SJCRH30 (cell line): ENCODE measurements at places on chromosomes 11 and 22. TPM values are rescaled to one million over a fixed set of nuclear protein-coding genes. Genes with fewer than 3 reads are reported as not detected.

The ST14 gene
- 0.10 TPM in 1 of 2 replicates, not detected in the other for total RNA-seq

The HEPN1 gene
- not detected in 2 replicates for total RNA-seq

The RAC2 gene
- not detected in 2 replicates for total RNA-seq

The CABP7 gene
- total RNA-seq, result 0.06 TPM in 1 of 2 replicates, not detected in the other

The UFD1 gene
- total RNA-seq, result 91.8 and 98.1 TPM in 2 replicates

The PNPLA5 gene
- not detected in 2 replicates for total RNA-seq

The GSTP1 gene
- total RNA-seq, result 192 and 275 TPM in 2 replicates

The CRYBB1 gene
- 0.30 and 0.48 TPM in 2 replicates for total RNA-seq

The CELSR1 gene
- total RNA-seq, result not detected in 2 replicates

The OR51Q1 gene
- not detected in 2 replicates for total RNA-seq

The OR51B2 gene
- not detected in 2 replicates for total RNA-seq

The C11orf52 gene
- total RNA-seq, result 0.53 and 1.4 TPM in 2 replicates

DNA sequence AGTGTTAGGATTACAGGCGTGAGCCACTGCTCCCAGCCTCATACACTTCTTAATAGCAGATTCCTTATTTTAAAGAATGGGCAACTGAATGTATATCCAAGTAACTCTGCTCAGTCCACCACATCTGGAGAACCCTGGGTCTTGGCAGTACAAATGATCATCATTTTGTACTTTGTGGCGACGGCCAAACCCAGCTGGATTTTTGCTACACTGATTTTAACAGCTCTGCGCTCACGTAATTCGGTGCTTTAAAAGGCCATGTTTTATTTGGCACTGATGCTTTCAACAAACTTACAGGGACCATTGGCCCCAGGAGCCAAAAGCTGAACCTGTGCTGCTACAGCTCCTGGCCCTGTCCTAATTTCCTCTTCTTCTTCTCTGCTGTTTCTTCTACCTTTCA, 60.8 kb upstream of the PDE3B start:
- no peak for DNase-seq

DNA sequence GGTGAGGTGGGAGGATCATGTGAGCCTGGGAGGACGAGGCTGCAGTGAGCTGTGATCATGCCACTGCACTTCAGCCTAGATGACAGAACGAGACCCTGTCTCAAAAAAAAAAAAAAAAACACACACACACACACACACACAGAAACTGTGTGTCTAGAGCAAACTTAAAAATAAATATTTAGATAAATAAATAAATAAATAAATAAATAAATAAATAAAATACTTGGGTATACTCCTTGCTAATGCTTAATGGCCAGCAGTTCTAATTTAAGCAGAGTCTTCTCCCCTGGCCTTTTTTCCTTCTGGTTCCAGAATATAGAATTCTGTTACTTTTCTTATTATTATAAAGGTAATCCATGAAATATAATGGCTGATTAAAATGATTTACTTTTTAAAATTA, 5.1 kb upstream of the ARL2 start:
- DNase-seq, result no peak

GRCh38 chr11:2661173-2662023, 38.4 kb downstream of the KCNQ1OT1 start:
- no peak for DNase-seq

DNA sequence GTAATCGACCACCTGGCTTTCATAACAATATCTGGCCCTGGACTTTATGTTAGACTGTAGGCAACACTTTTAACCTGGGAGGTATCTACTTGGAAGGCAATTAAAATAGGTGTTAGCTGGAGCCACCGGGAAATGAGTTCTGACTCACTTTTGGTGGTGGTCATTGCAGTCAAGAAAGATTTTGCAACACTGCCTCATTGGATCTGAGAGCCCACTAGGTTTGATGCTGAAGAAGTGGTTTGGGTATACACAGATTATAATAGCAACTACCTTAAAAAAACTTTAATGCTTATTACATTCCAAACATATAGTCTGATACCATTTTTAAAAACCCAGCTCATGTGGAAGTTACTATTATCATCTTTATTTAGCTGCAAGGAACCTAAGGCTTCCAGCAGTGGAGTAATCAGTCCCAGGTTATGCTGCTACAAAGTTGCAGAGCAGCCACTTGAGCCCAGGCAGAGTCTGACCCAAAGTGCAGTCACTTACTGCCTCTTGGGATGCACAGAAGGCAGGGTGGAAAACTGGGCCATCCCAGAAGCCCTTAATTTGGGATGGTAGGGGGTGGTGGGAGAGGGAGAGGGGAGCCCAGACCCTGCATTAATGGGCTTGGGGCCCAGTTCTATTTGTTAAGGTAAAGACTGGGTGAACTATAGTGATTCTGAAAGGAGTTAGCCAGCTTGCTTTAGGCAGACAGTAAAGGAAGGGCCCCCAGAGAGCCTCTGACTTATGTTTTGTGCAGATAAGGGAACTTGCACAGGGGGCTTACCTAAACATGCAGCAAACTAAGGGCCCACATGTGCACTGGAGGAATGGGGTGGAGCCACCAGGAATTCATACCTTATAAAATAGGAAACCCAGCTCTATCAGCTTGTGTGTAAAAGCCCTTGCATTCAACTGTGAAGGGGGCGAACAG, 149.4 kb downstream of the SNX19 start:
- no peak for DNase-seq

- peak; percentile 19 for DNase-seq
Measured at GRCh38 chr22:28883917-28884746, 760 bp downstream of the ZNRF3 start.

DNA sequence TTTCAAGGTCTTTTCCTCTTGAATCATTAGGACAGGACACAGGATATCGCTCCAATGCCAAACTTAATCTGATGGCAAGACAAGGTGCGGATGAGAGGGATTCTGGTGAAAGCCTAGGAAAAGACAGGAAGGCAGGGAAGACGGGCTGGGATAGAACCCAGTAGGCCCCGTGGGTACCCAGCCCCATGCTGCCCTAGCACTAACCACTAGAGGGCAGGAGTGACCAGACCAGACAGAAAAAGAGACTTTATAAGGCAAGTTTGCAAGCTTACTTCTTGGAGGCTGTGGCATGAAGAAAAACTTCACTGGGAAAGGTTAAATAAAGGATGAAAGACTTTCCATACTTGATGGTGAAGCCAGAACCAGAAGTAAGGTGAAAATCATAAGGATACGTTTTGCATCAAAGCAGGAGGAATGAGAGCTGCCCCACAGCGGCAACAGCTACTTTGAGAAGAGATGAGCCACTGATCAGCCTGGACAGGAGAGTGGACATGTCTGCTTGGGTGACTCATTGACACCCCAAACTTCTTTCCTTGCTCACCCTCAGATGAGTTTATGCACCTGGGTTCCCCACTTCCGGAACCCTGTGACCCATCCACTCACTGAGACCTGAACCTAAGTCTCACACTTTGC, 39.8 kb downstream of the SYN3 start:
- DNase-seq, result peak; percentile 38

DNA sequence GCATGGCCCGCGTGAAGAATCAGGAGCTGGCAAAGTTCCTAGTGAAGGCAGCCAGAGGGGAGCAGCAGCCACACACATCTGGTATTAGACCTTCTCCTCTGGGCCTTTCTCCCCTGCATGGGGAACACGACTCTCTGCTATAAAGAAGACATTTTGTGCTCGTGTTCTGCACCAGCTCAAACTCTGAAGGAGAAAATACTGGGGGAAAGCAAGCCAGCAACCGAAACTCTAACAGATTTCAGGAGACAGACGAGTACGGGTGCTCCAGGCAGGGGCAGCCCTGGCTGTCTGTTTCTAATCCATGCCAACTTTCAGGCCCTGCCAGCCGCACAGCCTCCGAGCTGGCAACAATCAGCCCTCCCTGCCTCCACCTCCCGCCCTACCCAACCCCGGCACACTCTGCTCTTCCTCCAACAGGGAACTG, 296.3 kb downstream of the BRD1 start:
- DNase-seq, result no peak

DNA sequence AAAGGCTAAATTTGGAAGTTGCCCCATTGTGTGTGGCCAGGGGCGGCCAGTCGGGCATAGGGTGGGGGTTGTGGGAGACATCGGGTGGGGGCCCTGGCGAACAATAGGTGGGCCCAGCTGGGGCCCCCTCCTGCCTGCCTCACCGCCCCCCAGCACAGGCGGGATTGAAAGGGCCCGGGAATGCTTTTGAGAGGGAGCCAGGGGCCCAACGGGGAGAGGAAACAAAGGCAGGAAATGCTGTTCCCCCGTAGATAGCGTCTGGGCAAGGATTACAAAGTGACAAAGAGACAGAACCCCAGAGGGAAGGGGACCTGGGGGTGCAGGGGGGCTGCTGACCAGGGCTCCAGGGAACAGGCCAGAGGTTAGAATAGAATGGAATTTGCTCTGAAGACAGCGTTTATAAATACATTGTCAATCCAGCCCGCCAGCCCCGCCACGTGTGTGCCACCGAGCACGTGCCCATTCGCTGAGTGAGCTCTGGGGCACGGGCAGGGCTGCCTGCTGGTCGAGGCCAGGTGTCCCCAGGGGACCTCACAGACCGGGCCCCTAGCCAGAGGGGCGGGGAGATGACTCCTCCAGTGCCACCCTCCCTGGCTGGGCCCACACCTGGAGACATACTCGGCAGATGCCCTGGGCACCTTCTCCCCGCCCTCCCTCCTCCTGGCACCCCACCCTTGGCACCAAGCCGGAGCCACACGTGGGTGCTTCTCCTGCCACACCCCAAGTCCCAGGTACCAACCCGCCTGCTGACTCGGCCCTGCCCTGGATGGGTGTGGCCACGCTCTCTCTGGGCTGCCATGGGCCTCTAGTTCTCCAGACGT, 9.7 kb downstream of the PDGFB start:
- DNase-seq, result no peak

- no peak for DNase-seq
Measured at GRCh38 chr22:22515890-22516289, 4.2 kb downstream of the ZNF280A start.

DNA sequence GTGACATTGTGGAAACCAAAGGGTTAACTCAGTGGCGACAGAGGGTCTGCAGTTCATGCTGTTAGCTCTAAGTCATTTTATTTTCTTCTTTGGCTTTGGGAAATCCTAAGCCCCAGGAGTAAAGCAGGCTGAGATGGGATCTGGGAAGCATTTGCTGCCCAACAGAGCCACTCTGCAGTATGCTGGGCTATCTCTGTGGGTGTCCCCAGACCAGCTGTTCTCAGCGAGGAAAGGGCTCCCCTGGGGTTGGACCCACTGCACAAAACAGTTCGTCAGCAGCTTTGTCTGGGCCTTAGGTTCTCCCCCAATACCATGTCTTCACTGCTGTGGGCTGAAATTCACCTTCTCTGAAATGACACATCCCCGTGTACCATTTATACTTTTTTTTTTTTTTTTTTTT, 34.0 kb downstream of the KREMEN1 start:
- peak; percentile 88 for DNase-seq

GRCh38 chr11:79390477-79390876, 50.4 kb downstream of the TENM4 start:
- DNase-seq, result peak; percentile 2

- no peak for DNase-seq
Measured at GRCh38 chr11:89275966-89276365, 98.3 kb downstream of the TYR start.

DNA sequence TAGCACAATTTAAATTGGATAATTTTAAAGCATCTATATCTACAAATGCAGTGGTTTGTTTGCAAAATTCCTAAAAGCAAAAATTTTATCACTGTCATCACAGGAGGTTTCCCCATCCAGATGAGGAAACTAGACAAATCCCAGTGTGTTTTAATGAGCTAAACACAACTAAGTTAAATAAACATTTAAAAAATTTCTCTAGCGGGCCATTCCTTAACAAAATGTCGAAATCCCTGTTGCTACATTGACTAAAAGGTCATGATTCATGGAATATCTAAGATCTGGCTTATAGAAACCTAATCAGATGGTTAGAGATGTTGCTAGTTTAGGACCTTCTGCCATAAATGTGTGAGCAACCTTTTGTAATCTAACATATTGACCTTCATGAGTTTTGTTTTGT, 107.3 kb upstream of the BDNF start:
- no peak for DNase-seq

DNA sequence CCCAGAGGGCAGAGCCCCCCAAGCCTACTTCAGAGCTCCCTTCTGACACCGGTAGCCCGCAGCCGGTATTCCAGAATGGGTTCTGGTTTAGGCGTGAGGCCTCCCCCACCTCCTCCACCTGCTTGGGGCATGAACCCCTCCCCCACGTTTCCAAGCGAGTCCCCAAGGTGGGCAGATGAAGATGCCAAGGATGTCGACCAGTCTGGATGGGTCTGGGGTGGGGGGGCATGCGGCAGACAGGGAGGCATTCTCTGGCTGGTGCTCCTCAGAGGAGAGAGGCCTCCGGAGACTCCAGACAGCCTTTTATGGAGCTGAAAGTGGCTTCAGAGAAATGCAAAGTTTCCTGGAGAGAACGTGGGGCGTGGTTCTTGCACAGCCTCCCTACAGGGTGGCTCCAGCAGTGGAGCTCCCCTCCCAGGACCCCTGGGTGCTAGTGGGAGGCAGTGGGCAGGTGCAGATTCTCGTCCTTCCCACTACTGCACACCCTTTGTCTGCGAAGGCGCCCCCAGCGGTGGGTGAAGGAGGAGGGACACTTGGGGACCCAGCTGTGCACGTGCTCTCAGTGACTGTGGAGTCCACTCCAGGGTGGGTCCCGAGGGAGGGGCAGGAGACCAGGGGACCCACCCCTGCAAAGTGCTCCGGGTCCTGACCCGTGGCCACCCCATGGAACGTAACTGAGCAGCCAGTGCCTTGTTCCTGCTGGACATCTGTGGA, 4.2 kb downstream of the CCND1 start:
- DNase-seq, result no peak

GRCh38 chr11:116731097-116731761, 41.6 kb downstream of the BUD13 start:
- peak; percentile 43 for DNase-seq

DNA sequence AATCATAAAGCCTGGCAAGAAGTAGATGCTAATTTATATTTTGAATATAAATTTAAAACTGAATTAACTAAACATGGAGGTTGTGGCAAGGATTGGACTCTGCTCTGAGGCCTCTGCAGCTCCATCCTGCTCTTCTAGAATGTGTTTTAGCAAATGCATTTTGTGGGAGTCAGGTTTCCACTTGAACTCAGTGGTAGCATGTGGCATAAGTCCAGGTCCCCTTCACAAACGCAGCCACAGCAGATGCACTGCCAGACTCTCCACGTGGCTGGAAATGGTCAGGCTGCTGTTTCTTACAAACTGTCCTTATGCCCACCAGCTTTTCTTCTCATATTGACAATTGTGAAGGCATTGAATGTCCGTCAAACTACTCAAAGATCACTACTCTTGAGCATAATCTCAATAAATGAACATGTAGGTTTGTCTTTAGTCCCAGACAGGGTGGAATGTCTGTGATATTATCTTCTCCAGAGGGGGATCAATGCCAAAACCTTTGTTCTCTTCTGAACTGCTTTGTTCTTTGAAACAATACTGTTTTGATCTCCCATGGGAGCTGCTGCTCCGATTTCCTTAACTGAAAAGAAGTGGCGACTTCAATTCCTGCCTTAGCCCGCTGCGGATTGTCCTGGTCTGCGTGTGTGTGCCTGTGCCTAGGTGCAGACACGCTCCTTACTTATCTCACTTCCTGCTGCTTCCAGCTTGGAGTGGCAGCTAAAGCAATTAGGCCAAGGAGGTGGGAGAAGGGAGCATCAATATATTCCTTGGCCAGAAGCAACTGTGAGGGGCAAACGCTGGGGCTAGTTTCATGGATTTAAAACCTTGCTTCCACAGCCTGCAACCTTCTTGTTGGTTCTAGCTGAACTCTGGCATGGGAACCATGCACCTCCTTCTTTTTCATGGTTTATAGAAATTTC, 24.2 kb downstream of the EIF4G2 start:
- DNase-seq, result peak; percentile 85

- no peak for DNase-seq
Measured at GRCh38 chr11:17516551-17517150, 27.6 kb downstream of the USH1C start.
